ENCODE measurements at places on chromosomes 5 and 9.

DNA sequence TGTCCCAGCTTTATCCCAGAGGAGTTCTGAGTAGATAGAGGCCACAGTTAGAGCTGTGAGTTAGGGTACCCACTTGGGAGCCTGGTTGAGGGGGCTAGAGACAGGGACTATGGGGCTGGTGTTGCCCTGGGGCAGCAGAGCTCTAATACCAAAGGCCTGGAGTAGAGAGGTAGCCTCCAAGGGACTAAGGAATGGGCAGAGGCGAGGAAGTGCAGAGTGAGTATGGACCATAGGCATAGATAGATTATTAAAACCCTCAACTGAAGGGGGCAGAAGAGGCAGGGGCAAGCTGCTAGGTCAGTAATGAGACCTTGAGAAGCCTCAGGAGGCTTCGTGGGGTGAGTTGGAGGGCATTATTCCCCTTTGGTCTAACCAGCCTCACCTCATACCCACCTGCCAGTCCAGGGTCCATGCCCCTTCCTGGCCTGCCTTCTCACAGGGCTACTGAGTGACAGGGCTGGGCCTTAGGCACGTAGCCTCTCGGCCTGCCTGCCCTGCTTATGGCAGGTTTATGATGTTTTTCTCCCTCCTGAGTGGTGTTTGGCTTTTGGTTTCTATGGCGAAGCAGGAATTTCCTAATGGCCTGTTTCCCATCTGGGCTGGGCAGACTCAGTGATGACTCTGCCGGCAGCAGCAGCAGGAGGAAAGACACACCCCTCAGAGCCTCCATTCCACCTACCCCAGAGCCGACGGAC, 8.0 kb downstream of the PDLIM4 start:
- no peak for DNase-seq

DNA sequence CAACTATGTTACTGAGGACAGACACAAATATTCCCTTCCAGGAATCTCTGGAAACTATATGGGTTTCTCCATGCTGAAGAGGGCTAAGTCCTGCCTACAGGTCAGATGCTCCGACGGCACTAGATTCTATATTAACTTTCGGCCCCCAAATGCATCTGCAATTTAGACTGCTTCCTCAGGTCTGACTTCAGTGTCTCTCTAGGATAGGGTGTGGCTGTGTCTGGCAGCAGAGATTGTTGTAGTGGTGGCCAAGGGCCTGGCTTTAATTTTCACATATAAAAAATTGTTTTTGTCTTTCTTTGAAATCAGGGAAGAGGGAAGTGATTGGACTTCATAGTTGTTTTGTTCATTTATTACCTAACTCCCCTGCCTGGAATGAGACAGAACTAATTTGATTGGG, 101.8 kb downstream of the PJA2 start:
- no peak for DNase-seq

- DNase-seq, result no peak
These were observed 589.9 kb downstream of the DNAH5 start for GRCh38 chr5:13354611-13355010.

DNA sequence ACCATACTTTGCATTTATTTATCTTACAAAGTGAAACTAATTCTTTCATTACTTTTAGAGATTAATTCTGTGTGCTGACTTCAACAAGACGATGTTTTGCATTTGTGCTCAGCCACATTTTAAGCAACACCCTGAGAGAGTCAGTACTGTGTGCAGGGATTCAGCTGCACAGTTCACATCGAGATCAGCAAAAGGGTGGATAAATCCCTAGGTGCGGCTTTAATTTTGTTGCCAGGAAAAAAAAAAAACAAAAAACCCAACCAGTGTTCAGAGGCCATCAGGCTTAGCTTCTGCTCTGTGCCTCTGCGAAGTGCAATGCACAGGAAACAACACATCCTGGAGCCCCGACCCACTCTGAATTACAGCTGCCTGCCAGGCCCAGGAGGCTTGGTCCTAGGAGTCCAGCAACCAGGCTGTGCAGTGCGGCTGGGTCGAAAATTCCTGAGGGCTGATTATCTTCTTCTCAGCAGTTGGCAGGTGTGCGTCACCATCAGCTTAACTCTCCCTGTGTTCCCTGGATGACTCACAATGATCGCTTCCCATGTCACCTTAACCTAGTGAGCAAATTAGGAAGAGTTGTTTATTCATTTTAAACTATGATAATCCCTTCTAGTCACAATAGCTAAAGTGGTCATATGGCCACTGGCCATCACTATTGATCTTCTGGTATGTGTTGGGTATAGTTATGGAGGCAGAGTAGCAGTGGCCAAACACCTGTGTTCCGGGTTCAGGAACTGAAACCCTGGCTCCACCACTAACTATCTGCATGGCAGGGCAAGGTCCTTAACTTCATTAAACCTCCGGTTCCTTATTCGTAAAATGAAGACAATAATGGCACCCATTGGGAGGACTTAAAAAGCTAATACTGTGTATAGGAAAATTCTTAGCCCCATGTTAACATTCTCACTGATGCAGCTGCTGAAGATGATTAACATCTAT, 31.2 kb upstream of the NDUFB6 start:
- no peak for DNase-seq

- DNase-seq, result no peak
These were observed 191.5 kb downstream of the CFAP90 start for GRCh38 chr5:7659420-7659819.

DNA sequence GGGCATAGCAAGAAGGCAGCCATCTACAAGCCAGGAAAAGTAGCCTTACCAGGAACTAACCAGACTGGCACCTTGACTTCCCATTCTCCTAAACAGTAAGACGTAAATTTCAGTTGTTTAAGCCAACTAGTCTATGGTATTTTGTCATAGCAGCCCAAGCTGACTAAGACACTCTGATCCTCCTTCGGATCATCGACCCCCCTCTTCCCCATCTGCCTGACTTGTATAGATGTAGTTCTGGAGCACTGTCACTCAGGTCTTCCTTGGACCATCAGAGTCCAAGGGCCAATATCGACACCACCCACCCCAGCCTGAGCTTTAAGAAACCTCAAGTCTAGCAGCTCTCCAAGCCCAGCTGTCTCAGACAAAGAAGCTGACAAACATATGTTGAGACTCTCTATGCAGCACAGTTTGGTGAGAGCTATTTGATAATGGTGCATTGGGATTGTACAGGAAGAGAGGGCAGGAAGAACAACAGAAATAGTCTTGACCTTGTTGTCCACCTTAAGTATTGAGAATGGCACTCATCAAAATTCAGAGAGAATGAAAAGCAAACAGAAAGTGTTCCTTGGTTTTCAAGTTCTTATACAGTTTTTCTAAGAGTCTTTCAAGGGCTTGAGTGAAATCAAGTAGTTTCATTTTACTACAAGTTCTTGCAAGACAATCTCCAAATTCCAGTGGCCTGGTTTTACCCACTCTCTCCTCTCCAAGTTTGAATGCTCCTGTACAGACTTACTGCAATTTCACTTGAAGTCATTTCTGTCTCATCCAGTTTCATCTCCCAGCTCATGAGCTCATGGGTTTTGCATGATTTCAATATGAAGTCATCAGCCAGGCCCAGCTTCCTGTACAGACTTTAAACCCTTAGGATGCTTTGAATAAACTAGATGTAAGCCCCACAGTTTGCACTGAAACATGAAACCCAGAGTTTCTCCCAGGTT, 122.3 kb upstream of the RAI14 start:
- no peak for DNase-seq

- DNase-seq, result no peak
These were observed 26.6 kb downstream of the RUSC2 start for GRCh38 chr9:35516479-35516878.

DNA sequence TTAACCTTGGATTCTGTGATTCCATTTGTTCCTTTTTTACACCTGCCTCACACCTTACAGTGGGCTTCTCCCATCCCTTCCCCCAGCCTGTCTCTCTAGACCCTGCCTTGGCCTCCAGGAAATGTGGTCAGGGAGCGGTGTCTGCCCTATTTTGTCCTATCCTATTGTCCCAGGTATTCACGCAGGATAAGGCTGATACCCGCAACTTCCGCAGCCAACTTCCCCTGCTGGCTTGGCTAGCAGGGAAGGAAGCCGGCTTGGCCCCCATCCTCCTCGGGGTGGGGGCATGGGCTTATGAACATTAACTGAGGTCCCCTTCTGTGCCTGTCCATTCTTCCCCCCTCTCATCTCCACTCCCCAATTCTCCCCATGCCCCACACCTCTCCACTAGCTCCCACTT, 3.5 kb downstream of the CSF1R start:
- no peak for DNase-seq

DNA sequence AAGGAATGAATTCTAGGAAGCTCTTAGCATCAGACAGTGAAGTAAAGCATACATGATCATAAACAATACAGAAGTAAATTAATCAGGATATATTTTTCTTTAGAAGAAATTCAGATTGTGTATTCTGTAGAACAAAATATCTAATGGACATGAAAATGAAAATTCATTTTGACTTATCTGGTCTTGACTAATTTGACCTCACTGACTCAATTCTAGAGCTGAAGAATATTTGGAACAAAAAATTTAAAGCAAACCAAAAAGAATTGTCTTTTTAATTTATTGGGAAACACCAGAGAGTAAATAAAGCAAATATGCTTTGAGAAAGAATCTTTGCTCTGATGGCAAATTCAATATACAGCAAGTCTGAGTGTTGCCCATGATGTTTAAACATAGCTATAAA, 2.8 kb upstream of the PPP2CA start:
- DNase-seq, result no peak

DNA sequence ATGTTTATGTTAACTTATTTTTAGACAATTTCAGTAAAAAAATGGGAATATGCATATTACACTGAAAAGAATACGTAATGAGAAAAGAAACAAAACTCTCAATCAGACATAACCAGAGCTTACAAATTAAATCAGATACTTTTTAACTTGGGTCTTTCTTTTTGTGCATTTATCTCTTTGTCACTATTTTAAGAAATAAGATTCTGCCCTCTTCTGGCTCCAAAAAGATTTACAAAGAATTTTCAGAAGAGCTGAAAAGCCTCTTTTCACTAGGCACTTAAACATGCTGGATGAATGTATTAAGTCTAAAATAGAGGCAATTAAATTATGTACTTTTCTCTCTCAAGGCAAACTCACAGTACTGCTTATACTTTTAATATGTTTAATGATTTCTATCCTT, 55.5 kb downstream of the CEP120 start:
- DNase-seq, result no peak

- DNase-seq, result no peak
These were observed 88.1 kb downstream of the FANCC start for GRCh38 chr9:95229230-95229915.

GRCh38 chr9:25571491-25571890, 106.8 kb downstream of the TUSC1 start:
- no peak for DNase-seq

GRCh38 chr9:108382310-108382709, 473.5 kb downstream of the ACTL7B start:
- no peak for DNase-seq

DNA sequence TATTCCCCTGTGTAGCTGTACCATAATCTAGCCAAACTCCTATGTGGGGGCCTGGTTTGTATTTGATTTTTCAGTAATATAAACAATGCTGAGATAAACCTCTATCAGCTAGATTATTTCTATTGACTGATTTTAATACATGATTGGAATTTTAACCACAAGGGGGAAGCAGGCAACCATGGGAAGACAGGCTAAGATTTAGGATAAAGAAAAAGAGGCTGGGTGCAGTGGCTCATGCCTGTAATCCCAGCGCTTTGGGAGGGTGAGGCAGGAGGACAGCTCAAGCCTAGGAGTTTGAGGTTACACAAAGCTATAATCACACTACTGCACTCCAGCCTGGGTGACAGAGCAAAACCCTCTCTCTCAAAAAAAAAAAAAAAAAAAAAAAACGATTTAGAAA, 18.1 kb upstream of the GPX3 start:
- no peak for DNase-seq

DNA sequence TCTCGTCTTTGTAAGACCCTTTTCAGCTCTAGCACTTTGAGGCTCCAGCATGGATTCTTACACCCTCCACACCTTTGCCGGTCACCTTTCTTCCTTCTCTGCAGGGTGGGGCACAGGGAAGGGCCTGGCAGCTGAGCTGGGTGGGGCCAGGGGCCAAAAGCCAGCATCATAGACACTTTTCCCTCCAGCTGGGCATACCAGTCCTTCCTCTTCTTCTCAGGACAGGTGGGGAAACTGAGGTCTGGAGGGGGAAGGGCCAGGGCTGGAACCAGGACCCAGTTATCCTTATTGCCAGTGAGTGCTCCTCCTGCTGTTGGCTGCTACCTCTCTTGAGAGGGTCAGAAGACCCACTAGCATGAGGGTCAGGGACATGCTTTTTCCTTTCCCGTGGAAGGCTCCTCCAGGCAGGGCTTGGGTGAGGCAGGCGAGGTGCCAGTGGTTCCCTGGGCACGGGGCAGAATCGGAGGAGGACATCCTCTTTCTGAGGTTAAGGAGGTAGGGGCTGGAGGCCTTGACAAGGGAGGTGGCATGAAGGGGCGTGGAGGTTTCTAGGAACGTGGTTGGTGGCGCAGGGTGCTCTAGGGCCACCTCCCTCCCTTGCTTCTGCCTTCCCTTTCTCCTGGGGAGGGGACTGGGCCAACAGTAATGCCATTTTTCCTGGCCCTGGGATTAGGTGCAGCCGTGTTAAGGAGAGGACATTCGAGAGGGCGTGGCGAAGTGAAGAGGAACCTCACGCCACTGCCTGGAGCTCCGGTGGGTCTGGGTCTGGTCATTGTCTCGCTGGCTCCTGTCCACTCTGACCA, at the start of gene NDST1:
Gene NDST1 (plus strand): TSS at position 658 of the 803 bp plus-strand sequence. CDS start 13,124 bp downstream, outside the sequence.
- DNase-seq, result no peak

DNA sequence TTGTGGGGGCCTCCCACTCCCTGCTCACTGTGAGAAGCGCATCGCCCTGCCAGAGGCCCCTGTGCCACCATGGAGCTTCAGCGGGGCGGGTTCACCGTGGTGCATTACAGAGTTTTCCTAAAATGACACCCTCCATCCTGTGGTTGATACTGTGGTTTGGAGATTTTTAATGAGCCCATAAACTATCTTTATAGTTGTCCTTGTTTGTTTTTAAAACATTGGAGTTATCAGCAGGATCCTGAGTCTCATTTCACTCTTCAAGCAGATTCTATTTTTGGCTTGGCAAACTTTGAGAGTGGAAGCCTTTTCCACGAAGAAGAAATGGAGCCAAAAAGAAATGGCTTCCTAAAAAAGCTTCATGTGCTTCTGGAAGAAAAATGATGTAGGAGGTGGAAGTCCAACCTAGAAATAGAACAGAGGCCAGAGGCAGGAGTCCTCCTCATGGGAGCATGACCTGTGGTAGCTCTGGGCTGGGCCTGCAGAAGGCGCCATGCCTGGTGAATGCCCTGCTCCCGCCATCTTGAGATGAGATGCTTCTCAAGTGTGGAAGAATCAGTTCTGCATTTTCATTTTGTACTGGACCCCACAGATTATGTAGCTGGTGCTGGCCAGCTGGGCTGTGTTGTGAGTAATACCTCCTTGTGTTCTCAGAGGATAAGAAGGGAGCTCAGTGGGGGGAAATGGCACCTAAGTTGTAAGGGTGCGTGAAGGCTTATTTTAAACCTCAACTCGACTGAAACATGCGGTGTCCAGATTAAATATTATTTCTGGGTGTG, 79.0 kb upstream of the RAI14 start:
- DNase-seq, result no peak

- DNase-seq, result no peak
These were observed 686.5 kb upstream of the ACO1 start for GRCh38 chr9:31697956-31698355.

- no peak for DNase-seq
These were observed 320.2 kb downstream of the FAM170A start for GRCh38 chr5:119949426-119949999.

Data from activated CD4-positive, alpha-beta T cell treated with anti-CD3 and anti-CD28 coated beads for 24 hours (primary cell).